ENCODE measurements at places on chromosomes 4 and X.

- no peaks in the 10 kb centered on the region for H3K36me3 ChIP-seq
- no peak for DNase-seq
- H3K4me3 ChIP-seq: no peak overlapping the region
- peaks cover 14% of the 10 kb centered on the region for H3K4me1 ChIP-seq
- H3K27ac ChIP-seq: no peak overlapping the region
These were observed 93.2 kb upstream of the KLF3 start for GRCh38 chr4:38570647-38571276.

- H3K36me3 ChIP-seq: no peaks in the 10 kb centered on the region
- H3K27ac ChIP-seq: peak overlapping the region; percentile 7
- H3K4me1 ChIP-seq: peaks cover 22% of the 10 kb centered on the region
- no peaks in the 10 kb centered on the region for H3K27me3 ChIP-seq
- no peak overlapping the region for H3K4me3 ChIP-seq
- no peak for DNase-seq
These were observed 13.7 kb downstream of the STAG2 start for GRCh38 chrX:123975180-123975579.

DNA sequence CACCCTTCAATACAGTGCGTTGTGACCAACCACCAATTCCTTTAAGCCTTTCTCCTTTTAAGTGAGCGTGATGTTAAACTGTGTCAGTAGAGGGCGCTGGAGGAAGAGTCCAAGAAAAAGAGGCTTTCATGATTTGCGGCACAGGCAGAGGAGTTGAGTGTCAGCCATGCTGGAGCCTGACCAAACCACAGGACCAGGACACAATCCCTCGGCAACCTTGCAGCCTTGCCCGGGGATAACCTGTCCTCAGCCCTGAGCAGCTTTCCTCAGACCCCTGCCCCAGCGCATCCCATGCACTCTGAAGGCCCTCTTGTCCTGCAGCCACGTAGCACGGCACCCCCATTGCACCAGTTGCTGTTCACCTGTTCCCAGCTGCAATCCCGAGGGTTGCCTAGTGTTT, 53.5 kb upstream of the SMIM31 start:
- H3K27me3 ChIP-seq: no peaks in the 10 kb centered on the region
- H3K36me3 ChIP-seq: no peaks in the 10 kb centered on the region
- no peak overlapping the region for H3K4me3 ChIP-seq
- H3K27ac ChIP-seq: no peak overlapping the region
- H3K4me1 ChIP-seq: no peaks in the 10 kb centered on the region

- H3K36me3 ChIP-seq: no peaks in the 10 kb centered on the region
- DNase-seq: peak; percentile 38
- no peaks in the 10 kb centered on the region for H3K27me3 ChIP-seq
- peaks cover 25% of the 10 kb centered on the region for H3K4me1 ChIP-seq
These were observed 241.4 kb upstream of the PGRMC2 start for GRCh38 chr4:128528793-128529553.

- H3K27ac ChIP-seq: no peak overlapping the region
- no peaks in the 10 kb centered on the region for H3K27me3 ChIP-seq
- no peak for DNase-seq
- no peaks in the 10 kb centered on the region for H3K4me1 ChIP-seq
These were observed 19.5 kb downstream of the TMPRSS11E start for GRCh38 chr4:68466751-68467150.

DNA sequence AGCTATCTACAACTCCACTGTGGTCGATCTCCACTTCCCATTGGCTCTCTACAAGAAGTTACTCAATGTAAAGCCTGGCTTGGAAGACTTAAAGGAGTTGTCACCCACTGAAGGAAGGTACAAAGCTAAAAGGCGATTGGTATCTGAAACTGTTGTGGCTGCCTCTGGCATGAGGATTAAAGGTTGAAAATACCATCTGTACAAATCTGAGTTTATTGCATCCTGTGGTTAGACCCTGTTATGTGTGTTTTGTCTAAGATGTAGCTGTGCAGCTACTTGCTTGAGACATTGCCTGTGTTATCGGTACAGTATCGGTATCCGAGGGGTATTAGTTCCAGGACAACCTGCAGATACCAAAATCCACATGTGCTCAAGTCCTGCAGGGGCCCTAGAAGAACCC, 16.4 kb downstream of the NAP1L5 start:
- no peak for DNase-seq
- no peak overlapping the region for H3K4me3 ChIP-seq
- no peaks in the 10 kb centered on the region for H3K4me1 ChIP-seq
- H3K36me3 ChIP-seq: peaks cover 4% of the 10 kb centered on the region

DNA sequence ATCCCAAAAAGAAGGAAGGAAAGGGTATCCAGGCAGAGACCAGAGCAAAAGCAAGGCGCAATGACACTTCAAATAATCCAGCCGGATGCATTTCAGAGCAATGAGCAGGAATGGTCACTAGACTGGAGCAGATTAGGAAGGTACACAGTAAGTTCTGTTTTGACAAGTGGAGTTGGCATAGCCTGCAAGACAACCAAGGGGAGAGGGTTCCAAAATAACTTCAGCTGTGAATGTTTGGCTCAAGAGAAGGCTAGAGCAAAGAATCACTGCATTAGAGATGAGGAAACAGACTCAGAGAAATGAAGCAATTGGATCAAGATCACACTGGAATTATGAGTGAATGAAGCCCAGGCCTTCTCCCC, 90.0 kb upstream of the EGFL6 start:
- no peak overlapping the region for H3K27ac ChIP-seq
- DNase-seq: no peak
- no peak overlapping the region for H3K4me3 ChIP-seq
- no peaks in the 10 kb centered on the region for H3K36me3 ChIP-seq
- H3K4me1 ChIP-seq: no peaks in the 10 kb centered on the region

DNA sequence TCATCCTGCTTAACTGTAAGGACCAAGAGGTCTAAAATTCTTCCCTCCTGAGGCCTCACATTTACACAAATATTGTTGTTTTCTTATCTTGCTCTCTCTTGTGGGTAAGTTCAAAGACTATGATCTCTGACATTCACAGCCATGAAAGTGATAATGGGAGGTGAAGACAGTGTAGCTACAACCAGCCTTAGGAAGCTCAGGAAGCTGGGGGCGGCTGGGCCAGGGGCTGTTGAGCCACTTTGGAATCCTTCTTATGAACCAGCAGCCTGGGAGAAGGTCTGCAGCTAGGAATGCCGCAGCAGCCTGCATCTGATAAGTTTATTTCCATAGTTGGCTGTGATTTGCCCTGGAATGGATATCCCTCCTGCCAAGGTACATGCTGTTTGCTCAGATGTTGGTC, 316.2 kb downstream of the STIM2 start:
- H3K36me3 ChIP-seq: no peaks in the 10 kb centered on the region
- H3K27ac ChIP-seq: no peak overlapping the region
- no peak overlapping the region for H3K4me3 ChIP-seq
- no peak for DNase-seq
- no peaks in the 10 kb centered on the region for H3K27me3 ChIP-seq

DNA sequence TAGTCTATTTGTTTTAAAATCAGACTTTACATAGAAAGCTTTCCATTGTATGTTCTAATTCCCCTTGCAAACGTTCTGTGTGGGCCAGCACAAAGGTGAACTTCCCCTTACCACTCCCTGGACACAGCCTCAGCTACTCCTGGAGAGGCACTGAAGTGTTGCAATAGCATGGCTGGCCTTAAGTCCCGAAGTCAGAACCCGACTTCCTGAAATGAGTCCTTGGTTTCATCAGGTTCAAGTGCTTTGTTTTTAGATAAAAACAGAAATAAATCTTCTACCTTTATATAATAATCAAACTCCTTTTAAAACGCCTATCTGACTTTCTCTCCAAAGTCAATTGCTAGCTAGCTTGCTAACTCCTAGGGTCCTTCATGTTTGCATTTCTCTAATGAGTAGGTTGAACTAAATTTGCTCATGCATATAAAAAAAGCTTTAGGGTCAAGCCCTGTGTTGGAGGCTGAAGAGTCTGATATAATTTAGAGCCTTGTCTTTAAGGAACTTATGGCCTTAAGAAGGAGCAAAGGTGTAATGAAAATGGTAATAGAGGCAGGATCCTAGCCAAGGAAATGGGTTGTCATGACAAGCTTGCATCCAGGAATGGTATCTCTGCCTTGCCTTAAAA, 9.0 kb downstream of the BMP3 start:
- no peak overlapping the region for H3K27ac ChIP-seq
- H3K27me3 ChIP-seq: no peaks in the 10 kb centered on the region
- H3K36me3 ChIP-seq: no peaks in the 10 kb centered on the region
- no peak for DNase-seq
- H3K4me1 ChIP-seq: no peaks in the 10 kb centered on the region
- H3K4me3 ChIP-seq: no peak overlapping the region

DNA sequence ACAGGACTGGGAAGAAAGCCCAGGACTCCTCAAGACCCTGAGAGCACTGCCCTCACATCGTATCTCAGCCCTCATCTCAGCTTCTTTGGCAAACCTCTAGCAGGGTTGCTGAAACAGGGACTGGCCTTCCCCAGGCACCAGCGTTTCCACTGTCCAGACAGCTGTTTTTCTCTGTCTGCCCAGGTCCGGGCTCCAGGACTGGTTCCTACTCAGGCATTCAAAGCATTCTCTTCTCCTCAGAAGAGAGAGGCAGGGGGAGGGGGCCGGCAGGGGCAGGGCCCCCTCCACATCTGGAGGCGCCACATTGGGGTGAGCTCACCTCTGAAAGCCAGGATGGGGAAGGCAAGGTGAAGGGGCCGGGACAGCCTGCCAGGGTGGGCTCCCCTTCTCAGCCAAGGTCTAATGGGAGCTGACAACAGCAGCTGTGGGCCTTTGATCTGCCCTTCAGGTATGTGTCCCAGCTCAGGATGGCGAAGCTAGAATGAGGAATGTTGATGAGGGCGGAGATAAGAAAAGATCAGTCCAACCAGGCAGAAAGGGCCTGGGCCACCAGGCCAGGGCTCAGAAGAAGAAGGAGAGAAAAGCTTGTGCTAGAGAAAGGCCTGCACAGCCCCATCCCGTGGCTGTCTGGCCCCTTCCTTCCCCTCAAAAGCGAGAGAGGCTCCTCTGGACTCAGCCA, 60.4 kb downstream of the PJA1 start:
- no peaks in the 10 kb centered on the region for H3K36me3 ChIP-seq
- peaks cover 7% of the 10 kb centered on the region for H3K4me1 ChIP-seq
- H3K27ac ChIP-seq: no peak overlapping the region
- H3K4me3 ChIP-seq: no peak overlapping the region
- DNase-seq: no peak
- H3K27me3 ChIP-seq: no peaks in the 10 kb centered on the region

DNA sequence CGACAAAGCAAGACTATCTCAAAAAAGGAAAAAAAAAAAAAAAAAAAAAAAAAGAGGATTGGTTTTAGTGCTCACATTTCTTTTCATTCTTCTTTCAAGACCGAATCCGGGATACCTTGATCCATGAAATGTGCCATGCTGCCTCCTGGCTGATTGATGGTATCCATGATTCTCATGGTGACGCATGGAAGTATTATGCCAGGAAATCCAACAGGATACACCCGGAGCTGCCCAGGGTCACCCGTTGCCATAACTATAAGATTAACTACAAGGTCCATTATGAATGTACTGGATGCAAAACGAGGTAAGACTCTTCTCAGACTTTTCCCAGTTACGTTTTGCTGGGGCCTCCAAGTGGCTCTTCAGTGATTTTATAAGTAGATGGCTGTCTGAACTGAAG, 6.1 kb downstream of the CXCR3 start:
- H3K4me3 ChIP-seq: no peak overlapping the region
- H3K4me1 ChIP-seq: peaks cover 5% of the 10 kb centered on the region
- no peaks in the 10 kb centered on the region for H3K36me3 ChIP-seq
- DNase-seq: no peak

- H3K36me3 ChIP-seq: no peaks in the 10 kb centered on the region
- H3K4me1 ChIP-seq: no peaks in the 10 kb centered on the region
- DNase-seq: no peak
- H3K4me3 ChIP-seq: no peak overlapping the region
These were observed 74.2 kb downstream of the ALPK1 start for GRCh38 chr4:112371361-112371760.

- no peak overlapping the region for H3K4me3 ChIP-seq
- no peak overlapping the region for H3K27ac ChIP-seq
- H3K36me3 ChIP-seq: no peaks in the 10 kb centered on the region
- no peaks in the 10 kb centered on the region for H3K27me3 ChIP-seq
These were observed 106.4 kb upstream of the GRIA3 start for GRCh38 chrX:123077631-123078030.

DNA sequence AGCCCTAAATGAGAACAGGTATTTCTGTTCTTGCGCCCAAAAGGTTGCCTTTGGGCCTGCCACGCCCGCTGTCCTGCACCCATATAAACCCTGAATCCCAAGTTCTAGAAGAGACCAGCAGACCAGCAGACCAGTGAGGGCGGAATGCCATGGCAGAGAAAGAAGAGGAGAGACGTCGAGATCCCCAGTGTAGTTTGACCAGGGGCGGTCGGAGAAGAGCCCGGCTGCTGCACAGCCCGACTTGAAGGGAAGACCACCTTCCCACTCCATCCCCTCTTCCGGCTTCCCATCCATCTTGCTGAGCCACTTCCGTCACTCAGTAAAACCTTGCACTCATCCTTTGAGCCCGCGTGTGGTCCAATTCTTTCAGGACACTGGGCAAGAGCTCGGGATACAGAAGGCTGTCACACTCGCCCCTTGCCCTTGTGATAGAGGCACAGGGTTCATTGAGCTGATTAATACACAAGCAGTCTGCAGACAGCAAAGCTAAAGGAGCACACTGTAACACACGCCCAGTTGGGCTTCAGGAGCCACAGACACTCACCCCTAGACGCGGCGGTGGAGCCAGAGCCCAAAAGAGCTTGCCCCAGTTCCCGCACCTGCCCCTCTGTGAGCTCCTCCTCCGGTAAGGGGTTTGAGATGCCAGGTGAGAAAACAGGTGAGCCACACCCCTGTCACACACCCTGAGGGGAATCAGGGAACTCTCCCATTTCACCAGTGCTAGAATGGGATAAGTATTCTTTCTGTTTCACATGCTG, 230.8 kb downstream of the PCDH10 start:
- H3K27ac ChIP-seq: no peak overlapping the region
- DNase-seq: no peak
- H3K36me3 ChIP-seq: no peaks in the 10 kb centered on the region
- H3K4me3 ChIP-seq: no peak overlapping the region
- no peaks in the 10 kb centered on the region for H3K27me3 ChIP-seq

DNA sequence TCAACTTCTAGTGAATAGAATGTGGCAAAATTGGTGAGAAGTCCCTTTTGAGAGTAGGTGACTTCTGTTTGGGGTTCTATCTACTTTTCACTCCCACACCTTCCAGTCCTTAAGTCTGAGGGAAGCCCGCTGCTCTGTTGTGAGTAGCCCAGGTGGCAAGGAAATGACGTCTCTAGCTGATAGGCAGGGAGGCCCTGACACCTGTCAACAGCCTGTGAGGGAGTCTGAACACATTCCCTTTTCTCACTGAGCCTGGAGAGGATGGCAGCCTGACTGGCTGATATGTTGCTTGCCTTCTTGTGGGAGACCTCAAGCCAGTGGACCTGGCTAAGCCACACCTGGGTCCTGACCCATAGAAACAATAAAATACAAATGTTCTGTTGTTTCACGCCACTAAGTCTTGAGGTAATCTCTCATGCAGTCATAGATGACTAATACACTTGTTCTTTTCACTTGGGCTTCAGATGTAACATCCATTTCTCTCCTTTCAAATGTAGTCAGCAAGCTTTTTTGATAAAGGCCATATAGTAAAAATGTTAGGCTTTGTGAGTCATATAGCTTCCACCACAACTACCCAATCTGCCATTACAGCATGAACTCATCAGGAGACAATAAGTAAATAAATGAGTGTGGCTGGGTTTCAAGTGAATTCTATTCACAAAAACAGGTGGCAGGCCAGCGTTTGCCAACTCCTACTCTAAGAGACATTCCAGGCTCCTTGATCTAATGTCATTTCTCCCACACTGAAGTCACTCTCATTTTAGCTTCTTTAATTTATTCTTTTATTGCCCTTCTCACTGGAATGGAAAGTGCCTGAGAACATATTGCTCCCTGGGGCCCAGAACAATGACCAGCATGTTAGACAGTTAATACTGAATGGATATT, 265.1 kb upstream of the MAD2L1 start:
- no peak overlapping the region for H3K4me3 ChIP-seq
- H3K27ac ChIP-seq: no peak overlapping the region
- H3K4me1 ChIP-seq: no peaks in the 10 kb centered on the region
- H3K36me3 ChIP-seq: no peaks in the 10 kb centered on the region
- DNase-seq: no peak
- H3K27me3 ChIP-seq: no peaks in the 10 kb centered on the region

Data from gastrocnemius medialis (tissue), 4 donors.